Activated CD4-positive, alpha-beta T cell treated with anti-CD3 and anti-CD28 coated beads, Interleukin-2, amount 10 ng/mL, durations not matched to agents 7 days and 5 days (primary cell): ENCODE measurements at places on chromosomes 16 and 17.

DNA sequence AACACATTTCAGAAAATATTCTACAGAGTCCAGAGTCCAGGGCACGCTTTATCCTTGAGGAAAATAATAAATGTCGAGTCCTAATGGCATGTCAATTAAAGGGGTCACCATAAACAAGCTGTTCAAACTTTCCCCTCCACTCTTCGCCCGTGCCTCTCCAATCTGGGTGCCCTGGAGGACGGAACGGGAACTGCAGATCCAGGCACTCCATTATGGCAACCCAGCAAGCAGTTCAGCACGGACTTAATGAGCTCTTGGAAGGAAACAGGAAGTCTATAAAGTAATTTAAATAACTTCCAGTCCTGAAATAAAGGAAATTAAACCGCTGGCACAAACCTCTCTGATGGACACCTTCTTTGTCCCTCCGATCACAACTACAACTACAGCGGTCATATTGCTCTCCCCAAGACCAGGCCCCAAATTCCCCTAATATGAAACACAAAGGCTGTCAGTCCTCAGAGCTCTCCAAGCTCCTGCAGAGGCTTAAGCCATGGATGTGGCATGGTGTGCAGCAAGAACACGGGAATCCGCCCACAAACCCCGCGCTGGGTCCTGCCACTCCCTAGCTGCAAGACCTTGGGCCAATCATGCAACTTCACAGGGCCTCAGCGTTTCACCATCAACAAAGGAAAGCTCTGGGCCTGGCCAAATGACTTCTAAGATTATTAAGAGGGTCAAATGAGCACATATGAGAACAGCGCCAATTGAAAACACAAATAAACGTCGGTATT, 52.6 kb downstream of the ZFHX3 start:
- no peak for DNase-seq

DNA sequence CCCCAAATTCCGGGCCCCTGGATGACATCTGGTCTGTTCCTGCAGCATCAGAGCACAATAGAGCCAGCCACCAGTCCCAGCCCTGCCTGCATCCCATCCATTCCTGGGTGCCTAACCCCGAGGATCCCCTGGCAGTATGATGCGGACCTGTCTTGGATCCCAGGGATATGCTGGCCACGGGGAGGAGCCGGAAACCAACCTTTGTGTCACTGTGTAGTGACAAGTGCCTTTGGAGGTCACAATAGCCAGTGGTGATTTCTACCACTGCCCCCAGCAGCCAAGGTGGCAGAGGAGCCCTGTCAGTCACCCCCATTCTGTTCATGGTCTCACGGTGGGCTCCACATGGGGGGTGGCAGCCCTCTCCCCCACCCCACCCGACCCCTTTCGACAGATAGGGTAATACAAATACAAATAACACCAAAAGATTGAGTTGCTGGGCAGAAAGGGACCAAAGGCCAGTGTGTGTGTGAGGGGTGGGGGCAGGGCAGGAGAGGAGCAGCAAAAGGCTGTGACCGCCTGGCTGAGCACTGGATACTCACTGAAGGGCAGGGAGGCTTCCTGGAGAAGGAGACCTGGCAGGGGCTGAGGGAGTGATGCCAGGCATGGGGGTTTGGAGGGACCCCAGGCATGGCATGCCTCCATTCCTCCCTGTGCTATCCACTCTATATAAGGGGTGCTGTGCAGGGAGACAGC, 29.0 kb upstream of the MEOX1 start:
- DNase-seq = no peak

- DNase-seq = no peak
Observed at GRCh38 chr17:1582374-1582773, 19.8 kb upstream of the PITPNA start.

DNA sequence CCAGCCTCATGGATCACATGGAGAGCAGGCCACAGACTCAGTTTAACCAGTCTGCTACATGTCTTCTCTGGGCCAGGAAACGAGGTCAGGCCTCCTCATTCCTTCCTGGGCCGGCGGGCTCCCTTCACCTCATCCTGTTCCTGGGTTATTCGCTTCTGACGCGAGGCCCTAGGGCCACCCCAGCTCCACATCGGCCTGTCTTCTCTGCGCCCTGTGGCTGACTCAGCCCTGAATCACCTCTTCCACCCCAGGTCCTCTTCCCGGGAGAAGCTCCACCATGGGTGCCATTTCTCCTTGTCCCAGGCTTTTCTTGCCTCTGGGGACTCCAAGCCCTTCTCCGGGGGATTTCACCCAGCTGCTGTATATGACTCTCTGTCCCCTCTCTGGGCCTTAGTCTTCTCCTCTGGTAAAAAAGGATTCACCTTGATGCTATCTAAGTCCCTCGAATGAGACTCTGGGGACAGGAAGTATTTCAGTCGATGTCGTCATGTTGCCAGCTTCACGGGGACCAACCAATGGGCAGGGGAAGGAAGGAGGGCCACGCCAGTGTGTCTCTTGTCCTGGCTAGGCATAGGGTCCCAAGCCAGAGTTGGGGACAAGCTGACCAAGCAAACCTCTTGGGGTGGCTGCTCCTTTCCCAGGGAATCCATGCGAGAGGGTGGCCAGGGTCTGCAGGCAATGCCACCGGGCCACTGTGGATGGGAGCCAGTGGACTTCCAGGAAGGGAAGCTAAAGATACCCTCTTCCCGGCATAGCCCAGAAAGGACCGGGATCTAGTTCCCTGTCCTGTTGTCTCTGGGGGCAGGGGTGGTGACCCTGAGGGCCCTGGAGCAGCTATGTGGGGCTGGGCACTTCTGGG, 58.7 kb downstream of the SOCS3 start:
- DNase-seq = no peak
